ENCODE measurements at places on chromosomes 3 and 15. TPM values are rescaled to one million over a fixed set of nuclear protein-coding genes. Genes with fewer than 3 reads are reported as not detected.
A peak's percentile ranks its signal among the peaks of the same experiment; 100 is the strongest.

DNA sequence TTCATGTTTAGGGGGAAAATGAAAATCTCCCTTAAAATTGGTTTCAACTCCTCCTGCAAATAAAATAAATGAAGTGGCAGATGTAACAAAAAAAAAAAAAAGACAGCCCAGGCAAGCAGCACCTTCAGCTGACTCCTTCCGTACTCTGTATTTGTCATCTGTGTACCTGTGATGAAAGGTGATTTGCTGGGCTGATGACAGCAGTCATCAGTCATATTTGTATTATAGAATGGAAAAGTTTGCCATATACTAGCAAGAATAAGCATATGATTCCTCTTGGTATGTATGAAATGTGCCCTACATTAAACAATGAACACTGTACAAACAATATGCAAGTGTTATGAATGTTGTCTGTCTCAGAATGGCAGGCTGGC, 44.1 kb upstream of the WWTR1 start:
- DNase-seq: no peak

DNA sequence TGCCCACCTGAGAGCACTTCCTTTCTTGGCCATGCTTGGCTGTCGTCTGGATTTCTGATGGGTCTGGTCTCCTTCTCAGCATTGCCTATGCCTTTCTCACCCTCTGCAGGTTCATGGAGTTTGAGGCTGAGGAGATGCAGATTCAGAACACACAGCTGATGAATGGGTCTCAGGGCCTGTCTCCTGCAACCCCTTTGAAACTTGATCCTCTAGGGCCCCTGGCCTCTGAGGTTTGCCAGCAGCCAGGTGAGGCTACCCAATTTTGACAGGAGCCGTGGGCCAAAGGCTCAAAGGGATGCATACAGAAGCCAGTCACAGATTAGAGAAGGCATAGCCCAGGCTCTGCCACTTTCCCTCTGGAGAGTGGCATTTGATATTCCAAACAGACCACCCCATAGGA, 10.5 kb downstream of the NUTM1 start:
- no peak for DNase-seq

- DNase-seq: no peak
Observed at GRCh38 chr15:52642386-52643361, 36.5 kb downstream of the ATOSA start.

DNA sequence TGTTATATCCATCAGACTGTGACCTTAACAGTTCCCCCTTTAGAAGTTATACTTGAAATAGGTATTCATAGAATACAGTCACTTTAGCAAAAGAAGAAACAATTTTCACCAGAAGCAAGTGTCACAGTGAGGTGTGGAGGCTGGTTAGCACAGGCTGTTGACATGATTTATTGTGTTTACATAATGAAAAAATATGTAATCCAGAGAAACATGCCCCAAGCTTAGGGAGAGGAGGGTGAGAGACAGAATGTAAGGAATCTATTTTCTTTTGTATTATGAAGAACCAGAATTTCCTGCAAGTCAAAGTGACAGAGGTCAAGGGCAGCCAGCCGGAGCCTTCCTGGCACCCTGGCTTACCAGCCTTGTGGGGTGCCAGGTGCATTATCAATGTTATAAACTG, 4.0 kb downstream of the IL12A start:
- no peak for DNase-seq

- DNase-seq: no peak
Observed at GRCh38 chr3:55292360-55292759, 194.7 kb downstream of the WNT5A start.

- no peak for DNase-seq
Observed at GRCh38 chr3:150439657-150440056, 31.6 kb downstream of the TSC22D2 start.

The ACAN gene
- not detected for total RNA-seq

The TMEM158 gene
- 1.1 TPM for total RNA-seq

The ROPN1 gene
- total RNA-seq: not detected

The IL20RB gene
- total RNA-seq: 6.9 TPM

The DCBLD2 gene
- 10.0 TPM for total RNA-seq

DNA sequence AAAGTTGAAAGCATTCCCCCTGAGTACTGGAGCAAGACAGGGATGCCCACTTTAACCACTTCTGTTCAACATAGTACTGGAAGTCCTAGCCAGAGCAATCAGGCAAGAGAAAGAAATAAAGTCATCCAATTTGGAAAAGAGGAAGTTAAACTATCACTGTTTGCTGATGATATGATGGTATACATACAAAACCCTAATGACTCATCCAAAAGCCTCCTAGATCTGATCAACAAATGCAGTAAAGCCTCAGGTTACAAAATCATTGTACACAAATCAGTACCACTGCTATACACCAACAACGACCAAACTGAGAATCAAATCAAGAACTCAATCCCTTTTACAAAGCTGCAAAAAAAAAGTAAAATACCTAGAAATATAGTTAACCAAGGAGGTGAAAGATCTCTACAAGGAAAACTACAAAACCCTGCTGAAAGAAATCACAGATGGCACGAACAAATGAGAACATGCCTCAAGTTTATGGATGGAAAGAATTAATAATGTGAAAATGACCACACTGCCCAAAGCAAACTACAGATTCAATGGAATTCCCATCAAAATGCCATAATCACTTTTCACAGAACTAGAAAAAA, 40.3 kb downstream of the RPL39L start:
- no peak for DNase-seq

The SUCNR1 gene
- total RNA-seq: 1.8 TPM

The GABRR3 gene
- not detected for total RNA-seq

- DNase-seq: peak; percentile 84
Observed at GRCh38 chr3:74546426-74546825, 68.0 kb downstream of the CNTN3 start.

DNA sequence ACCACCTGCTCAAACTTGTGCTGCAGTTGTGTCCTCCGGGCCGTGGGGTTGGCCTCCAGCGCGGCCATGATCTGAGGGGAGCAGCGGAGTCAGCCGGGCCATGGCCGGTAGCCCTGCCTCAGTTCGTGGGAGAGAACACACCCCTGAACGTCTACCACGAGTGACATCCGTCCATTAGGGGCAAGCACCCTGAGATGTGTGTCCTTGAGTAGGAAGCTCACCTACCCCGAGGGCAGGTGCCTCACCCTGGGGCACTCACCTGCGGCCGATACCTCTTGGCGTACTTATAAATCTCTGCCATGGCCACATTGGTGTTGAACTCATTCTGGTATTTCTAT, 13.4 kb downstream of the H1-8 start:
- no peak for DNase-seq

DNA sequence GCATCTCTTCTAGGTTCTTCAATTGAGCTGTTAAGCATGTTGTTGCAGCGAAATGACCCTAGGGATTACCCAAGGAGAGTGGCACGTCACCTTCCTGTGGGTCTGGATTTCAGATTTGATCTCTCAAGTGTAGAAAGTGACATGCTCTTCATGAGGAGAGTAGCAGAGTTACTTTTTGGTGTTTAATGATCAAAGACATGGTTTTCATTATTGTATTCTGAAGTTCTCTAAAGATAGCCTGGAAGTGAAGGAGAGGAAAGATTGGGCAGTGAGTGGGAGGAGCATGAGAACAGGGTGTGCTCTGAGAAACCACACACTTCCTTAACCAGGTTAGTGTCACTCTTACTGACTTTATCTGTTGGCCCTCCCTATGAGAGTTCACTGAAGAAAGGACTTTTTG, 153.6 kb downstream of the AKAP13 start:
- DNase-seq: no peak

GRCh38 chr3:117346901-117347300, 637.3 kb downstream of the TUSC7 start:
- DNase-seq: no peak
